Fibroblast of gingiva (primary cell): ENCODE measurements at places on chromosomes 2 and 18.

DNA sequence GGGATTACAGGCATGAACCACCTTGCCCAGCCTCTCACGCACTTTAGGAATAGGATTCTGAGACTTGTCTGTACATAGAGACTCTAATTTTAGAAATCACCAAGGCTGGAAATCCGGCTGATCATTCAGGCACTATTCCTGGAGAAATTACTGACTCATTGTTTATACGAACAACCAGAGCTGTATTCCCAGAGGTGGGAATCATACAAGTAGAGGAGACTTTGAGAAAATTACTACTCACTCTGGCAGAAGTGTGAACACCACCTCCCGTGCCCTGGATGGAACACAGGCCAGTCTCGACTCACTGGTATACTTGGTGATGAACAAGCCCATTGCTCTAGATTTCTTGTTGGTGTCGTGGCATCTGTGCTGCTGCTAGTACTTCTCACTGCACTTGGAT lies 5.8 kb upstream of the ADNP2 start:
- DNase-seq: peak; percentile 39

- DNase-seq: no peak
Observed at GRCh38 chr18:32803568-32803967, 30.7 kb upstream of the KLHL14 start.

- DNase-seq: no peak
Observed at GRCh38 chr2:70490381-70490780, 63.2 kb downstream of the TGFA start.

- DNase-seq: no peak
Observed at GRCh38 chr2:21055451-21055850, 11.6 kb upstream of the APOB start.

DNA sequence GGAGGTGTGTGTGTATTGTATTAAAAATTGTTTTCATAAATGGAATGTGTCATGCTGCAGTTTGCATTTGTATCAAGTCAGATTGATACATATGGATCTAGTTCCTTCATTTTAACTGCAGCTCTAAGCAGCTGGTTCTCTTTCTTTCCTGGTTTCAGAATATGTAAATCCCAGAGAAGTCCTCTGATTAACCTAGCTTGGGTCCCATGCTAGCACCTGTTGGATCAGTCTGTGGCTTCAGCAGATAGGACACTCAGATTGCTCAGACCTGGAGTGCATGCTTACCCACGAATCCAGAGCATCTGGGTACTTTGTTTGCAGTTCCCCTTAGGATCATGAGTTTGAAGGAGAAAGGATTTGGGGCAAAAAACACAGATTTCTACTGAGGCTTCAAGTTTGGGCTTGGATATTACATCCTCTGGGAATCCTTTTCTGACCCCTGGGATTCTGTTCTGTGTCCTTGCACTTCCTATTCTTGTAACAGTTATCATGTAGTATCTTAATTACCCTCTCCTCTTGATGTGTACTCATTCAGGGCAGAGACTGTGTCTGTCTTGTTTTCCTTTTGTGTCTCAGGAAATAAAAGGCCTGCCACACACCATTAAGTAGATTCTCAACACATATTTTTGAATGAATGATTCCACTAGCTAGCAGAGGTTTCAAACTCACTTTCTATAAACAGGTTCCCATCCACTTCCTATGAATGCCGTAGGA lies 142.1 kb downstream of the PHLPP1 start:
- no peak for DNase-seq

- no peak for DNase-seq
Observed at GRCh38 chr2:157319795-157320194, 5.8 kb downstream of the ERMN start.

DNA sequence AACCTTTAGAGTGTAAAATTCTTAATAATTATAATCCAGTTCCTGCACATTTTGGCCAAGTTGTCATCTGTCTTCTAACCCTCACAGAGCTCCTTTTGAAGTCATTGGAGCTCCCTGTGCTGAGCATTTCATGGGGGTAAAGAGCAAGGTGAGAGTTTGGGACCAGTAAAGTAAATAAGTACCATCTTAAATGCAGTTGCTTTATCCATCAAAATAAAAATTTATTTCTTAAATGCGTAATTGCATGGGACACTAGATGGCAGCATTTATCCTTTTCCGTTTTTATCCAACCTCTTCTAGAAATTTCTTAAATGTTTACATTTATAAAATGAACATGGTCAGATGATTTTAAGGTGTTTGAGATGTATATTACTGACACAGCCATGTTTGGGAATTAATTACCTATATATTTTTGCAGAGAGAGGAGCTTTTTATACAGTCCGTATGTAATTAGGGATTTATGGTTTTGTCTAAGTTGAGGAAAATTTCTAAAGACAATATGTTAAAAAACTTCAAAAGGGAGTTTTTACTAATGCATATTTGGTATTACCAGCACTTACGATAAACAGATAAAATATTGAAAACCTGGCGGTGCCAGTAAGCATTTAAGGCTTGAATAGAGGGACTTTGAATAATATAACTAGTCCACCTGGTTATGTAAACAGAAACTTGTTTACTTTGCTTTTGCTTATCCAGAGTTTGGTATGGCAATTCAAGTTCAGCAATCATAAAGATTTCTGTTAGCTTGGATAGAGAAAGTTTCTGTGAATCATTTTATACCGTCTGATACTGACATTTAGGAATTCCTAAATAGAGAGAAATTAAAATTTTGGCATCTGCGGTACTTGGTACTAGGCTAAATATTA lies 54.5 kb downstream of the ACSL3 start:
- DNase-seq: no peak

- no peak for DNase-seq
Observed at GRCh38 chr2:147255812-147256211, 589.0 kb upstream of the ACVR2A start.

DNA sequence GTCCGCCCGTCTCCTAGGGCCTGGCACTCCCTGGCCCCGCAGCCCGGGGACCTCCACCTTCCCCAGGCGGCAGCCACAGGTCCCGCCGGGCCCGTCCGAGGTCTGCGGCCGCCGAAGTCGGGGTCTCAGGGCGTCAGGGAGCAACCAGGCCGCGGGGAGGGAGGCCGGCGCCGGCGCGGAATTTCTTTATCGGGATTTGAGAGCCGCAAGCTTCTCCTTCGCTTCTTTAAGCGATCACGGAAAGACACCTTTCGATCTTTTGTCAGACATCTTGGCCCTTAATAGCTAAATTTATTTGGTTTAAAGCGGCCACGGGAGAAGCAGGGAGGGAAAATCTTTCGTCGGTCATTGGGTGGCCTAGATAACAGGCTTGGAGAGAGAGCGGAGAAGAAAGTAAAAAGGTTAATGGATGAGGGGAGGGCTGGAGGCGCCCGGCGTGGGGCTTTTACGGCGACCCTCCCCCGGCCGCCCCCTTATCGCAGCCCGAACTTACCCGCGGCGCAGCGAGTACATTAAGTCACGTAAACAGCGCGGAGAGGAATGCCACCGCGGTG lies 4.3 kb upstream of the GATA6 start:
- DNase-seq: no peak

GRCh38 chr18:31551883-31552282 lies 39.8 kb upstream of the TTR start:
- DNase-seq: no peak
